ENCODE measurements at places on chromosomes 5 and 9.

- no peak for DNase-seq
Measured at GRCh38 chr5:96070622-96071225, 109.1 kb upstream of the ELL2 start.

DNA sequence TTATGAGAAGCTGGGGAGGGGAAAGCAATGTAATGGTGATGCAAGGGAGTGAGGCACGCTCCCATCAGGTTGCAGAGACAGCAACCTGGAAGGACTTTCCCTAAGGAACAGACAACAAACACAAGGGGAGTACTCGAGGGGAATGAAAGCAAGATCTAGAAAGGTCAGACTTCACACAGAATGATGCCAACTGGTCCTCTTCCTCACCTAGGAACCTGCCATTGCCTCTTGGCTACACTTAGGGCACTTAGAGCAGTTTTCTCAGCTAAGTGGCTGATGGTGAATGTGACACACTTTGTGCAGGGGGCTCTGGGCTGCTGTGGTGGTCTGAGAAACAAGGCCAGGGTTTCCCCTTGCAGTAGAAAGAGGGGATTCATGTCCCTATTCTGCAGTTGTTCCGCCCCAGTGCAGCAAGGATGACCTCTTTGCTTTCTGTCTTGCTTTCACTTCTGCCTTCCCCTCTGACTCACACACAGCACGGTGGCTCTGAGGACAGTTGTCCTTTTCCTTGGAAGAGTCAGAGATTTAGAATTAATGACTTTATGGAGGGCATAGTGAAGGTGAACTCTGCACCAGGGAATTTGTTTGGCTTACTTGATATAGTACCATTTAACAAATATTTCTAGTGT, 394.0 kb upstream of the KLF4 start:
- no peak for DNase-seq

DNA sequence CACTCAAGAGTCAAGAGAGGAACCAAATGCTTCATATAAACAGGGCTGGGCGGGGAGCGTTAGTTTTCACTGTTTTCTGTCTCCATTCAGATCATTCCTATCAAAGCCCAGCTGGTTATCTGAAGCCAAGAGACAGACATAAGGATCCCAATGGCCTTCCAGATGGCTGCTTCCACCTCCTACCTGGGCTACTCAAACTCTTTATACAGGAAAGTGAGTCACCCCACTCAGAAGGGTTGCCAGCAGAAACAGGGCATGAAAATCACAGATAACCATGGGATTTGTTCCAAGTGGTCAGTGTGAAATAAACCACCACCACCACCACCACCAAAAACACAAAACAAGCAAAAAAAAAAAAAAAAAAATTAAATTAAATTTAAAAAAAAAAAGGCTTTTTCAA, 5.5 kb downstream of the PRSS3 start:
- DNase-seq: no peak

DNA sequence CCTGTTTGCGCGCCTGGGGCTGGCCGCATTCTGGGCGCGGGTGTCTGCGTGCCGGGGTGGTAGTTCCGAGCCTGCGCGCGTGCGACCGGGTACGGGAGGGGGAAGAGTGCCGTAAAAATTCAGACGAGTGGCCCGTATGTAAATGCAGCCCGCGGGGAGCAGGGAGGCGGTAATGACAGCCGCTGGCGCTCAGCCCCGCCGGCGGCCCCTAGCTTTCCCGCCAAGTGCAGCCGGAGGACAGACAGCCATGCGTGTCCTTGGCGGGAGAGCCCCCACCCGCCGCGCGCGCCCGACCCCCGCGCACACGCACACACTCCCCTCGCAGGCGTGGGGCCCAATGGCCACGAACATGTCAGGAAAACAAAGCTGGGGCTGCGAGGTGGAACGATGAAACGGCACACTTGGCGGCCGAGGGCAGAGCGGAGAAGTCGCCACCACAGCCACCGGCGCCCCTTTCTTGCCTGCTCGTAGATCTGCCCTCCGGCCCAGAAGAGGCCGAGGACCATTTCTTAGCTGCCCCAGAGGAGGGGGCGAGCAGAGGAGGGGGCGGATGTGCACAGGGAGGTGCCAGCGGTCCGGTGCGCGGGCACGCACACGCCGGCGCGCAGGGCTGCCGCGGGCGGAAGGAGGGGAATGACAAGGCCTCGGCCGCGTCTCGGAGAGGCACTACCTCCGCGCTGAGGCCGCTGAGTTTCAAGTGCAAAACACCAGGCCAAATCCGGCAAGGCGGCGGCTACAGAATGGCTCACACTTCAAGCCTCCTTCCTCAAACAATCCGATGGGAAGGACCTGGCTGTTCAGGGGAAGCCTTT, 208.4 kb downstream of the MEF2C start:
- no peak for DNase-seq

- DNase-seq: no peak
Measured at GRCh38 chr5:98096155-98096554, 677.3 kb upstream of the RGMB start.

All from CD8-positive, alpha-beta T cell (primary cell).